ENCODE measurements at places on chromosomes 2 and 18.

GRCh38 chr2:216491793-216492596 lies 6.6 kb upstream of the RPL37A start:
- no peak for DNase-seq

GRCh38 chr2:136357007-136357380 lies 239.0 kb upstream of the CXCR4 start:
- no peak for DNase-seq

GRCh38 chr18:24506175-24506574 lies 45.7 kb downstream of the HRH4 start:
- no peak for DNase-seq

DNA sequence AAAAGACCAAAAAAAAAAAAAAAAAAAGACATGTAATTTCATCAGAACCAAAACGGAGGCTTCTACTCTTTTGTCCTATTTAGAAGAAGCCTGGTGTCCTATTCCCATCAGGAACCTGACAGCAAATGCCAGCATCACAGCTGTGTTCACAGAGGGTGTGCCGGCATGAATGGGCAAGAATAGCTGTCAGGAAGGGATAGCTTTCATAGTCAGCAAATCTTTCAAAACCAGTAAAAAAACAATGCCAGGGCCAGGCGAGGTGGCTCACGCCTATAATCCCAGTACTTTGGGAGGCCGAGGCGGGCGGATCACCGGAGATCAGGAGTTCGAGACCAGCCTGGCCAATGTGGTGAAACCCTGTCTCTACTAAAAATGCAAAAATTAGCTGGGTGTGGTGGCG lies 231.8 kb upstream of the PXDN start:
- DNase-seq: no peak

DNA sequence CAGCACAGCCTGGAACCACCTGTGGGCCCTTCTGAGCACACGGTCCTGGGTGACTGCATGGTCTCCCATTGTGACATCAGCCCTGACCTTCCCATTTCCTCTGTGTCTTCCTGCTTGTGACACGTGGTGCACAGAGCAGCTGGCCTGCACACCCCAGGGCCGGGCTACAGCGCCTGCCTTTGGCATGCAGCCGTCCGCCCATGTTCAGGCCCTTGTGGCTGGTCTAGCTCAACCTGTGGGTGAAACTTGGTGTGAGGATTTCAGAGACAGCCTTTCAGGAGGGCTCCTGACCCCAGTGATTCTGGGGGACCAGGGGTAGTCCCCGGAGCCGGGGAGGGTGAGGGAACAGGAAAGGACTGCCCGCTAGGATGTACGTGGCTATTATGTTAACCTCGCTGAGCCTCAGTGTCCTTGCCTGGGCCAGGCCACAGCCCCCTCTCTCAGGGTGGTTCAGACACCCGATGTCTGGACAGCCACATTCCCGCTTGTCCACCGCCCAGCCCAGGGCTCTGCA lies 284.8 kb upstream of the HS6ST1 start:
- DNase-seq: no peak

GRCh38 chr18:75244351-75245313 lies 34.0 kb downstream of the TSHZ1 start:
- DNase-seq: no peak

GRCh38 chr2:42359965-42360483 lies 993 bp downstream of the COX7A2L start:
- DNase-seq: no peak

GRCh38 chr2:113273981-113274380 lies 4.7 kb downstream of the PAX8 start:
- DNase-seq: no peak

DNA sequence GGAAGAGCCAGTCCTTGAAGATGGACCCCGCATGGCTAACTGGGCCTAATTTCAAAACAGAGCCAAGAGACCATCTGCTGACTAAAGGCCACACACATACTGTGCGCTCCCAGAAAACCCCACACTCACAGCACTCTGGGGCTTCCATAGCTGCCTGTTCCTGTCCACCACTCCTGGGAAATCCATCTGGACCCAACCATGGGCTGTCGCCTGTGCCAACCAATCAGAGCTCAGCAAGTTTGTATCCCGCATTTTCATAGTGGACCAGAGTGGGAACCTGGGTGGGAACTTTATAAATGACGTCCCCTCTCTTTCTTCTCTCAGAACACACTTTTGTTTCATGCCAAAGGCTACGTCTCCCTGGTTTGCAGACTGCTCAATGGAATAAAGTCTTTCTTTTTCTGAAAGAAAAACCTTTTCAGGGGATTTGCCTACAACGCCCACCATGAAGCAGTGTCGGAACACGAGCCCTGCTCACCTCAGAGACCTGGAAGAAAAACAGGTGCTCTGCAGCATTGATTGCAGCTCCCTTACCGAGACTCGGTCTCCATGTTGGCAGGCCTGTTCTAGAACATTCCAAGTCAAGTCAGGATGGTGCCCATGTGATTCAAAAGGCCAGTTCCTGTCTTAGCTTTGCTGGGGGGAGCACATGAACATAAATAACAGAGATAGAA lies 137.2 kb upstream of the GPC1 start:
- no peak for DNase-seq

GRCh38 chr2:17736989-17737388 lies 16.6 kb downstream of the SMC6 start:
- DNase-seq: no peak

GRCh38 chr2:44329343-44329742 lies 32.0 kb downstream of the PREPL start:
- DNase-seq: no peak

- DNase-seq: no peak
Observed at GRCh38 chr2:145102706-145103105, 582.8 kb upstream of the ZEB2 start.

- DNase-seq: peak; percentile 82
Observed at GRCh38 chr2:15177103-15177502, 384.0 kb downstream of the NBAS start.

DNA sequence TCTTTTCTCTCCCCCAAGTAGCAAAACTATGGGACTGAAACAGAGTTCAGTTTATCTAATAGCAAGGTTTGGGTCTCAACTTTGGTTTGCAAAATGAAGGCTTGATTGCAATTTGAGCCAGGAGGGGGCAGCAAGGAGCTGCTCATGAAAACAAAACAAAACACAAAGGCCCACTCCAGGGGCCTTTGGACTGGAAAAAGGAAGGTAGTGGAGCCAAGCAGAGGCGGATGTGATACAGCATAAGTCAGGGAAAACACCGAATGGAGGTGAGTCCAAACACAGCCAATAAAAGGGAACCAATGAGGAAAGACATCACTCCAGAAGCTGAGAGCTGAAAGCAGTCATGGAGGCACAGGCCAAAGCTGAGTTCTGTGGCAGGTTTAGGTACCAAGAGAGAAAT lies 799.7 kb upstream of the ACVR2A start:
- DNase-seq: peak; percentile 35

GRCh38 chr2:79180092-79180491 lies 20.5 kb upstream of the REG3A start:
- DNase-seq: no peak

GRCh38 chr2:187434342-187434785 lies 13.7 kb downstream of the CALCRL start:
- DNase-seq: no peak

DNA sequence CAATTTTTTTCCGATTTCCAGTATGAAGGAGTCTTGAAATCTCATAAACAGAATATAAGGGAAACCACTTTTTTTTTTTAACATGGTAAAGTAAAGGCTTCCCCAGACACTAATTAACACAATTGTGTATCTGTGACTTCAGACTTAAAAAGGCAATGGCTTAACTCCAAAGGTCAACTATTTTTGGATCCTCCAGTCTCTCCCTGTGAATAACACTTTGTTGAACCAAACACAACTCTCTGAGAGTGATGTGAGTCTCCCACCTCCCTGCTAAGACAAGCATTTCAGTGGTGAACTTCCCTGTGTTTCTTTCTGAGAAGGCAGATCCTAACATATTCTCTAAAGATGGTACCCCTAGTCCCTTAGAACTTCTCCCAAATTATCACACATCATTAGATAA lies 219.6 kb upstream of the RBBP8 start:
- no peak for DNase-seq

GRCh38 chr2:196245378-196246140 lies 74.2 kb upstream of the STK17B start:
- no peak for DNase-seq

- no peak for DNase-seq
Observed at GRCh38 chr2:58514252-58514651, 273.1 kb upstream of the FANCL start.

DNA sequence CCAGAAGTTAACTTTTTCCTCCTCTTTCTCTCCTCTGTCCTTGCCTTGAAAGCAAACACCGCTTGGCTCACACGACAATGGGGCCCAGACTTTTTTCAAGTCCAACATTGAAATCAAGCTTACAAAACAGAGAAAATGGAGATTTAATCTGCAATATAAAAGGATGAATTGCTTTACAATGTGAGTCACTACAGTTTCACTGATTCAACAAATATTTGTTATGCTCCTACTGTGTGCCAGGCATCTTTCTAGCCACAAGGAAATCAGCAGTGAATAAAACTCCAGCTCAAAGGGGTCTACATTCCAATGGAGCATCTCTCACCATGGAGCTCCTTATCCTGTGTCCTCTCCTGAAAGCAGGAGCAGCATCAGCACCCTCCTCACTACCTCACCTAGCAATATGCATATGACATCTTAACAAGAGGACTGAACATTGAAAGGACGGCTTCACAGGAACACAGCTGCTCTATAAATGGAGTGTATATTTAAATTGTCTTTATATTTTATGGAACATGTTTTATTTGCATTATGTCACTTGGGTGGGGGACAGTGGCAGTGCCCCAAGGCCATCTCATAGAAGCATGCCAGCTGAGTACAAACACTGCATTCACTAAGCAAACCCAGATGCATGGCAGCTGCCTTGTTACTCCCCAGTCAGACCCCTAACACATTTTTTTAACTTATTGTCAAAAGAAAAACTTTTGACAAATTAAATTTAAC lies 39.5 kb downstream of the PKDCC start:
- no peak for DNase-seq

- no peak for DNase-seq
Observed at GRCh38 chr18:23069898-23070297, 65.4 kb upstream of the CABLES1 start.

DNA sequence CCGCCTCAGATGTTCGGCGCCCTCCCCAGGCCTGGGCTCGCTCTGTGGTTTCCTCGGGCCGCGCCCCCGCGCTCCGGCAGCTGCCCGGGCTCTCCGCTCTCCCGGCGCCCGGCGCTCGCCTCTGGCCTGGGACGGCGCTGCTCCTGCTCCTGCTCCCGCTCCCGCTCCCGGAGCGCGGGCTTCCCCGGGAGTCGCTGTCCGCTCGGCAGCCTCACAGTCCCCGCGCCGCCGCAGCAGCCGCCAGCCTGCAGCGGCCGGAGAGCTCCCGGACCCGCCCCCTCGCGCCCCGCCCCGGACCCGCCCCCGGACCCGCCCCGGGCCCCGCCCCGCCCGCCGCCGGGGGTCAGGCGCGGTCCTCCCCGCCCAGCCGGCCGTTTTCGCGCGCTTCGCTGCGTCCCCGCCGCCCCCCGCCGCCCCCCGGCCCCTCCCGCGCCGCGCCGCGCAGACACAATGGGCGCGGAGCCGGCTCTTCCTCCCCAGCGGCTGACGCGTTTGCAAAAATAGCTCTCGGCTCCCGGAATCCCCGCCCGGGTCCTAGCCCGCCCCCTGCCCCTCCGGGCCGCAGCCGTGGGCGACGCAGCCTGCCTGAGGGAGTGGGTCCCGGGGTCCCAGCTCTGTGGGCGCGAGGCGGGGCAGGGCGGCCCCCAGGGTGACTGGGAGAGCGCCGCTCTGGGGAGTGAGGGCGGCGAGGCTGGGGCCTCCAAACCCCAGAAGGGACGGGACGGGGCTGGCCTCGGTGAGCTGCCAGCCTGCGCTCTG lies at the start of gene ARL4C:
ARL4C (minus strand) TSS at position 247 of the 759 bp plus-strand sequence. CDS start 495 bp downstream, outside the sequence.
- DNase-seq: peak; percentile 89

DNA sequence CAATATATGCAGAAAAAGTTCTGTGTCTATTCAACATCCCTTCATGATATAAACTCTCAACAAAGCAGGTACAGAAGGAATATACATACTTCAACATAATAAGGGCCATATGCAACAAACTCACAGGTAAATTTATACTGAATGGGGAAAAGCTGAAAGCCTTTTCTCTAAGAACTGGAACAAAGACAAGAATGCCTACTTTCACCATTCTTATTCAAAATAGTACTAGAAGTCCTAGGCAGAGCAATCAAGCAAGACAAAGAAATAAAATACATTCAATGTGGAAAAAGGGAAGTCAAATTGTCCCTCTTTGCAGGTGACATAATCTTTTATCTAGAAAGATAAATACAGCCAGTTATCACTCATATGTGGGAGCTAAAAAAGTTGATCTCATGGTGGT lies 116.3 kb downstream of the ACVR1 start:
- no peak for DNase-seq

DNA sequence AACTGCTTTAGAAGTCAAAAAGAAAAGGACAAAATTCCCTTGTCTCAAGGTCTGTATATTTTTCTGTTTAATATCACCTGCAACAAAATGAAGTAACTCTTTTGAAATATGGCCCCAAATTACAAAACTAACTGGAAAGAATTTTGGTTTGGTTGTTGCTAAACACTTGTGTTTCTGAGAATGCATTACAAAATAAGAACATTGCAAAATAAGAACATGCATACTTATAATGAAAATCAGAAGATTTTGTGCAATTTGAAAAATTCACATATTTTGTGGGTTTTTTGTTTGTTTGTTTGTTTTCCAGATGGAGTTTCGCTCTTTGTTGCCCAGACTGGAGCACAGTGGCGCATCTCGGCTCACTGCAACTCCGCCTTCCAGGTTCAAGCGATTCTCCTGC lies 21.8 kb downstream of the NDUFB3 start:
- DNase-seq: no peak

DNA sequence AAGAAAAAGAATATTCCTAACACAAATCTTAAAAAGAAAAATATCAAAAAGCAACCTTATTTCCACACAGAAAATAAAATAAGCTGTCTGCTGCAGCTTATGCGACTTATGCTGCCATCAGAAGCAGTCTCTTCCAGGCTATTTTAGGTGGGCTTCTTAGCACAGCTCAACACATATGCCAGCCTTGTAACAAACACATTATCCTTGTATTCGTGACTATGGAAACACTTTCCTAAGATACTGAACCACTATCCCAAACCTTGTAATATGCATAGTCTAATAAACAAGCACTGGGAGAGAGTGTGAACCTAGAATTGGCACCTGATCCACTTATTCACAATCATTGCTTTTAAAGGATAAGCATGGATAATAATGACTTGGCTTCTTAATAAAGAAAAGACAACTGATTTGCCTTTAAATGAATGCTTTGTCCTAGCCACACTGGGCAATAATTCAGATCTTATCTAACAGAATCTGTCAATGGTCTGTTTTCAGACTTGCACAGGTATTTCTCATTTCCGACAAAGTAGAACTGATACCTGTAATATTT lies 40.0 kb upstream of the RNU4ATAC start:
- DNase-seq: no peak

DNA sequence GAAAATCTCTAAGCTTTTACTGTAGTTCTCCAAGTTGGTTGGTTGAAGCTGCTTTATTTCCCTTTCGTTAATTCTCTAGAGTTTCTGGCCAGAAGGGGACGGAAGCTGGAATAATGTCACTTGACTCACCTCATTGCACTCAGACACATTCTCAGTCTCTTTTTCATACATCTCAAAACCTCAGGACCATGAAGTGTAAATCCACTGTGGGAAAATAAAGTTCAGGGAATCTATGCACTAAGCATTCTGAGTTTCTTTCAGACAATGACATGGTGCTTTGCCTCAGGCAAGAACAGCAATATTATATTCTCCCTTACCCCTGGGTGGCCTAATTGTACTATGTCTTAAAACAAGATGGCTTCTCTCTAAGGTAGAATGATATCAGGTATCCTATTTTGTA lies 167.8 kb downstream of the PRPF40A start:
- no peak for DNase-seq
